ENCODE measurements at places on chromosomes 7 and 10.

GRCh38 chr7:112238852-112239610 lies 32.5 kb downstream of the ZNF277 start:
- DNase-seq: no peak

- no peak for DNase-seq
Measured at GRCh38 chr10:21065621-21066248, 168.6 kb upstream of the NEBL start.

DNA sequence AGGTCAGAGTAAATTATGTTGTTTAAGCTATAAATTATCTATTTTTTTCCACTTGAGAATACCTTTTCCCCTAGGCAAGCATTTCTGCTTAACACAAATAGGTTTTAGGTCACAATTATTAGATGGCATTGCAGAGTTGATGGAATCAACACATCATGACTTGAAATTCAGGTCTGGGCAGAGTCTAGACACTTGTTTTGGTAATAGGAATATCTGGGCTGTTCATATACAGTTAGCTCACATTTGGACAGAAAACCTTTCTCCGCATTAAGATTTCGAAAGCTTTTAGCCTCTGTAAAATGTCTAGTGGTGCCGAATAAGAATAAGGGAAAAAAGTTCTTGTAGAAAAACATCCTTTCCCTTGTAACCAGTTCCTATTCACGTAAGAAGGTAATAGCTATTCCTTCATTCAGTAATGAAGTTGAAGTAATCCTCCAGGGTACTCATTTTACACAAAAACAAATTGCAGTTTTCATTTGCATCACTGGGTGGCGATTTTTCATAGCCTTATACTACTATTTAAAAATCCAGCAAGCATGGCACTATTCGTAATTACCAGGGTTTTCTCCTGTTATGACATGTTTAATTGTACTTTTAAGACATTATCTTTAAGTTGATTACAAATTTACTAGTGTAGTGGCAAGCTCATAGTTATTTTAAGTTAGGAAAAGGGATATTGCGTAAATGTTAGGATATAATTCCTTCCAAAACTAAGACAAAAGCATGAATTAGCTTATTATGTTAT lies 37.0 kb downstream of the RPA3 start:
- no peak for DNase-seq

DNA sequence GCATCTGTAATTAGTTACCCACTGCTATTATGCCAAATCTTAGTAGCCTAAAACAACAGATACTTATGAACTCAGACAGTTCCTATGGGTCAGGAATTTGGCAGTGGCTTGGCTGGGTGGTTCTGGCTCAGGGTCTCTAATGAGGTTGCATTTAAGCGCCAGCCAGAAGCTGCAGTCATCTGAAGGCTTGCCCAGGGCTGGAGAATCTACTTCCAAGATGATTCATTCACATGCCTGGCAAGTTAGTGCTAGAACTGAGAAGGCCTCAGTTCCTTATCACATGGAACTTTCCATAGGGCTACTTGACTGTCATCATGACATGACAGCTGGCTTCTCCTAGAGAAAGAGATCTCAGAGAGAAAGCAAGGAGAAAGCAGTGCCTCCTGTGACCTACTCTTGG lies 121.3 kb downstream of the AVL9 start:
- no peak for DNase-seq

- DNase-seq: no peak
Measured at GRCh38 chr10:103890688-103891087, 27.3 kb downstream of the STN1 start.

DNA sequence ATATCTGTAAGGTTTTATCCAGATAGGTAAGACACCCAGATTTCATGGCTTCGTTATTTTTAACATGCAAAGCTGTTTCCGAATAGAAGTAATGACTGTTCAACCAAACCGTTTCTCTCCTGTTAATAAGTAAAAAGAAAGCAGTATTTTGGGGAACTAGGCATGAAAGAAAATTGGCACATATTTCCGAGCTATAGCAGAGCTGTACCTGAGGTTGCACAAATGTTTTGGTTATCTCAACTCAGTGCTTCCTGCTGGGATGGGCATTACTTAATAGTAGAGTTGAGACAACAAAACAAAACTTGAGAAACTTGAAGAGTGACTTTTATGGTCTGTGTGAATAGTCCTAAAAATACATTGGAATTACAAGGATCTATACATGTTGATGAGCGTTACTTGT lies 564.3 kb upstream of the SORCS1 start:
- DNase-seq: no peak

- DNase-seq: no peak
Measured at GRCh38 chr7:149626972-149627371, 129.4 kb upstream of the ZNF746 start.

- DNase-seq: peak; percentile 93
Measured at GRCh38 chr7:87220026-87220733, 648 bp upstream of the TMEM243 start.

DNA sequence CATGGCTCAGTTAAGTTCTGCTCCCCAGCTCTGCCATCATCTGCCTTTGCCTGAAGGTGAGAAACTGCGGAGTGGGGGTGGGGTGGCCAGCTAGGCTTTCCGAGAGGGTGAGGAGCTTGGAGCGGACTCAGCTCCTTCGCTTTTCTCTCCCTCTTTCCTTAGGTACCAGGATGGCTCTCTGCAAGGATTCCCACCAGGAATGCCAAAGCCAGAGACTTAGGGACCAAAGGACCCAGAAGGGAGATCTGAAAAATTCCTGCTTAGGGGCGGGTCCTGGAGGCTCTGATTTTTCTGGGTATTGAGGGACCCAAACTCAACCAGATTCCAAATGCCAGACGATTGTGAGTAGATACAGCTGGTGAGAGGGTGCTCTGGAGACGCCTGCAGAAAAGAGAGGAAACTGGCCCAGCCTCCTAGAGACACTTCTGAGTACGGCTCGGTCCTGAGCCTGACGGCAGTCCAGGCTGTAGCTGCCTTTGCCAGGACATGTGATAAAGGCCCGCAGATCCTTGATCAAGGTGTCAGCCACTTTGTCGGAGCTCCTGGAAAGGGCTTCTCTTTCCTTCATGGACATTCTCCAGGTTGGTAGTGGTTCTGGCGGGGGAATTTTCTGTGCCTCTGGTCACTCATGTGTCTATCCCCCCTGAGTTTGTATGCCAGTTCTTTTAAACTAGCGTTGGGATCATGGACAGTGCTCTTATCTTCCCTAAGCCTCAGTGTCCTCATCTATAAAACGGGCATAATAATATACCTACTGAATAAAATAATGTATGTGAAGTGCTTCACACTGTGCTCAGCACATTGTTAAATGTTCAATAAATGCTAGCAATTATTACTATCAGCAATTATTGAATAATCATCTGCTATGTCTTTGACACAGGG lies 42.5 kb upstream of the BTRC start:
- peak; percentile 83 for DNase-seq

DNA sequence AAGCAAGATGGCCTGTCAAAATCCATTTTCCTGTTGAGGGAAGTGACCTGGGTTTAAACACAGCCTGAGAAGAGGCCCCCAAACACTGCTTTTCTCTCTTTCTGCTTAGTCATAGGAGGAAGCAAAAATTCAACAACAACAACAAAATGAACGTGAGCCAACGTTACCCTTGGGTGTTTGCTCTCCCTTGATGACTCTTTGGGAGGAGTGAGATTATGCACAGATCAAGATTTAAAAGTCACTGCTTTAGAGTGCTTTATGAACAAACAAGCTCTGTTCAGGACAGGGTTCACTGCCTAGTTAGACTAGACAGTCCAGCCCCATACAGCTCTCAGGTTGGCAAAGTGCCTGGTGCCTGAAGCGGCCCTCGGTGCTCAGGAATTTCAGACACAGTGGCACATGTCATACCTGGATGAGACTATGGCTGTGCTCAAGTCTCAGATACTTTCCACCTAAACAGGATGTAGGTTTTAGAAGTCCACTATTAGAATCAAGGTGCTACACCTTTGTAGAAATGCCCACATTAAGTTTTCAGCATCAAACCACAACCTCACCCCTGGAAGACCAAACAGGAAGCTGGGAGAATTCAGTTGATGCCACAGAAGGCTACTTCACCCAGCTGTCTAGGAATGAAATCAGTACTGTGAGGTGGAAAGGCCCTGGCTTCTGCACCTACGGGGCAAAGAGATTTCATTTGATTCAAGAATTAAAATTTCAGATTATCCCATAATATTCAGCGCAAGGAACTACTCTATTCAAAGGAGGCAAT lies 38.7 kb downstream of the DENND11 start:
- DNase-seq: no peak

GRCh38 chr7:106309362-106309761 lies 24.6 kb upstream of the NAMPT start:
- no peak for DNase-seq

DNA sequence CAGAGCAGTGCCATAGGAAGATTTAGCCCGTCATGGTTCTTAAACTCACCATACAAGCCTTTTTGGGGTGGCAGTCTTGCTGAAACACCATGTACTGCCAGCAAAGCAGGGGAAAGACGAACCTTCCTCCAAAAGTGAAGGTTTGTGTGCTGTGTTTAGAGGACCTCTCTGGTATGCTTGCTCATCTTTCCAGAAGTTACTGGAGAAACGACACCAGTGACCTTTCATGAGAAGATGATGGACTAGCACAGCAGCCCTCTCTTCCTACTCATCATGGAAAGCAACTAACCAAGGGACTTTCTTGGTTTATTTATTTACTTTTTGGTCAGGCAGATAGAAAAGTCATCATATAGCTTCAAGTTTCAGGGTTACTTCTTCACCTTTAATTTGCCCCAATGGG lies 247.4 kb downstream of the PTEN start:
- DNase-seq: no peak

DNA sequence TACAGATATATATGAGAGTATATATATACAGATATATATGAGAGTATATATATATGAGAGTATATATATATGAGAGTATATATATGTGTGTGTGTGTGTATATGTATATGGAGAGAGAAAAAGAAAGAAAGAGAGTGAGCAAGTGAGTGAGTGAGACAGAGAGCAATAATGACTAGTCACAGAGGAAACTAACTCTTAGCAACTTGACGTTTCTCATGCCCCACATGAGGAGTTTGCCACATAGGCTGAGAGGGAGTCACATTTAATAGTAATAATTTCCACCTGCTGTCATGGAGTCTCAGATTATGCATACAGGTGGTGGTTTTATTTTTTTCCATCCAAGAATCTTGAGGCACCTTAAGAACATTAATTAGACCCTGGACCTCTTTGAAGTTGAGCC lies 199.9 kb downstream of the GATA3 start:
- DNase-seq: no peak

DNA sequence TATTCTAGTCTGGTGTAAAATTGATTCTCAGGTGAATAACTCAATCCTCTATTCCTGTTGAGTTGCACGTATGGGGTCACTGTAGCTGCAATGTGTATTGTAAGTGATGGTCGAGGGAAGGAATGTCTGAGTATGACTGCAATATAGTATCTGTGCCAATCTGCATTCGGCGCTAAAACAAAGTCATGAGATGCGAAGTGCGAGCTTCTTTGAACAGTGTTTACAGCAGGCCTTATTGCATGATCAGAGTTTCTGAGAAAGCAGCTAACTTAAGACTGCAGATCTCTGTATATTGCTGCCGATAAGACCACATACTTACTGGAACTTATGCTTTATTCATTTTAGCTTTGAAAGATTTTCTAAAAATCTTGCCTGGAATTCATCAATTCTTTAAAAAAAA lies 341.7 kb upstream of the BMPER start:
- DNase-seq: no peak

GRCh38 chr10:110141185-110141584 lies 66.2 kb upstream of the MXI1 start:
- no peak for DNase-seq

DNA sequence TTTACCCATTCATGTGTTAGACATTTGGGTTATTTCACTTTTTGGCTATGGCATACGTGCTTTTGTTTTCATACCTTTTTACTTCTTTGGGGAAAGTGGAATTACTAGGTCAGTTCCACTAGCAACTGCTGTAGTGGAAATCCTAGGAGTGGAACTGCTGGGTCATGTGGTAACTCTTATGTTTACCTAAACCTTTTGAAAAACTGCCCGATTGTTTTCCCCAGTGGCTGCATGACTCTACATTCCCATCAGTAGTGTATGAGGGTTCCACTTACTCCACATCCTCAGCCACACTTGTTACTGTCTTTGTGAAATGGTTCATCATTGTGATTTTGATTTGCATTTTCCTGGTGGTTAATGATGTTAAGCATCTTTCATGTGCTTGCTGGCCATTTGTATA lies 82.3 kb downstream of the TAX1BP1 start:
- no peak for DNase-seq

GRCh38 chr10:15896654-15897053 lies 36.3 kb upstream of the MINDY3 start:
- no peak for DNase-seq

- no peak for DNase-seq
Measured at GRCh38 chr10:17872191-17873091, 63.3 kb downstream of the MRC1 start.

GRCh38 chr10:29732918-29733317 lies 98.1 kb upstream of the SVIL start:
- DNase-seq: no peak

DNA sequence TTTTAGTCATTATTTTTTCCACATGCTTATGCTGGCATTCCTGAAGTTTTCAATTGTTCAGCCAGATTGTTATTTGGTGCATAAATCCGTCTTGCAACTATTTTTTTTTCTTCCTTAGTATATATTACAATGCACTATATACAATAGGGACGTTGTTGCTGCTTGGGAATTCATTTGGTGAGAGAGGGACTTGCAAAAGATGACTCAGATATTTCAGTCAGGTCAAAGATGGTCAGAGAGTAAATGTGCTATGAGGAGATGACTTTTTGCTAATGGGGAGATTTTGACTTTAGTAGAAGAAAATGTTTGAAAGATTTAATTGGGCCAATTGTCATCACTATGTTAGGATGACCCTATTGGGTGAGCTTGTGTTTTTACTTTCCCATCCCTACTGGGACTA lies 348.4 kb upstream of the MTPN start:
- DNase-seq: no peak

DNA sequence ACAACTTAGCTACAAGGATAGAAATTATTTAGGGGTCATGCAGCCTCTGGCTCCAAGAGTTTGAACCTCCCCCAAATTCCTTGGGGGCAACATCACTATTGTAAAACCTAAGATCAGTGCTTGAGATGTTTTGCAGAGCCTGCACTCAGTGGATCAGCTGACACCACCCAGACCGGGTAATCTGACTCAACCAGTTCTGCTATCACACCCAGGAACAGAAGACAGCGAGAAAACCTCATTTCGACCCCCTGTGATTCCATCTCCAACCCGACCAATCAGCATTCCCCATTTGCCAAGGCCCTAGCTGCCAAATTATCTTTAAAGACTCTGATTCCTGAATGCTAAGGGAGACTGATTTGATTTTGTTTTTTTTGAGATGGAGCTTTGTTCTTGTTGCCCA lies 5.2 kb downstream of the TACR2 start:
- no peak for DNase-seq

DNA sequence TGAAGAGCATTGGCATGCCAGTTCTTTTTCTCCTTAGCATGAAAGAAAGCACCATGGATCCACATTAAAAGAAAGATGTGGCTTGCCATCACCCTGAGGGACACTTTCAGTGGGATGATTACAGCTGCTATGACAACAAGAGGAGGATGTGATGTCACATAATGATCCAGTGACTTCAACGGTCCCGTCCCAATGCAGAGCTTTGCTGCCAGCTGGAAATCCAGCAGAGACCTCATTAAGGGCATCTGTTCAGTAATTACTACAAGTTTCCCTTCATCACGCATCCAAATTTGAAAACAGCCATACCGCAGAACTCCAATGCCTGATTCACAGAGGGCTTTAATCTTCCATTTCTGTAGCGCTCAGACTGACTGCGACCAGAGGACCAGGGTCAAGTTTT lies 206.6 kb downstream of the LSM5 start:
- no peak for DNase-seq

Data from H7 (cell line).